Right kidney (tissue), 9 donors: ENCODE measurements at places on chromosomes 1 and 21.

- no peak for DNase-seq
Measured at GRCh38 chr21:21200103-21200938, 202.1 kb downstream of the NCAM2 start.

GRCh38 chr21:36076878-36077655 lies 7.2 kb downstream of the CBR1 start:
- no peak for DNase-seq

GRCh38 chr1:114299331-114299975 lies 145.8 kb upstream of the SYT6 start:
- peak; percentile 36 for DNase-seq

GRCh38 chr1:6956488-6957159 lies 171.4 kb downstream of the CAMTA1 start:
- peak; percentile 28 for DNase-seq

- peak; percentile 81 for DNase-seq
Measured at GRCh38 chr1:43565600-43566360, 35.1 kb downstream of the PTPRF start.

- no peak for DNase-seq
Measured at GRCh38 chr1:58059789-58060188, 486.7 kb downstream of the OMA1 start.
